ENCODE measurements at places on chromosomes 2 and 18.

- no peak for DNase-seq
Observed at GRCh38 chr2:181911830-181912229, 20.3 kb downstream of the ITPRID2 start.

- no peak for DNase-seq
Observed at GRCh38 chr2:47087051-47087450, 68.1 kb downstream of the STPG4 start.

GRCh38 chr2:175922160-175922559, 79.9 kb downstream of the LNPK start:
- DNase-seq: no peak

- DNase-seq: no peak
Observed at GRCh38 chr2:99777656-99778290, 288.0 kb upstream of the REV1 start.

DNA sequence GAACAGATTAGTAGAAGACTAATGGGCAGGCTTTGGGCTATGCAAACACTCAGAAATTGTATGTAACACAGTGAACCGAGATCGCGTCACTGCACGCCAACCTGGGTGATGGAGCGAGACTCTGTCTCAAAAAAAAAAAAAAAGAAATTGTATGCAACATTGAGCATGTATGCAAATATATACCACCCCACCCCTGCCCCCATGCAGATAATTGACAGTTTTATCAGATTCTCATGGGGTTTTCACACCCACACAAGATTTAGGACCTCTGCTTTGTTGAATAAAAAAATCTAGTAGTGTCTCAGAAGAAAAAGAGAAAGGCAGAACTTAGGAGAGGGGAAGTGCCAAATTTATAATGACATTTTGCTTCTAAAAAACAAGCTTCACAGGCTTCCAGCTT, 131.6 kb upstream of the FN1 start:
- no peak for DNase-seq

DNA sequence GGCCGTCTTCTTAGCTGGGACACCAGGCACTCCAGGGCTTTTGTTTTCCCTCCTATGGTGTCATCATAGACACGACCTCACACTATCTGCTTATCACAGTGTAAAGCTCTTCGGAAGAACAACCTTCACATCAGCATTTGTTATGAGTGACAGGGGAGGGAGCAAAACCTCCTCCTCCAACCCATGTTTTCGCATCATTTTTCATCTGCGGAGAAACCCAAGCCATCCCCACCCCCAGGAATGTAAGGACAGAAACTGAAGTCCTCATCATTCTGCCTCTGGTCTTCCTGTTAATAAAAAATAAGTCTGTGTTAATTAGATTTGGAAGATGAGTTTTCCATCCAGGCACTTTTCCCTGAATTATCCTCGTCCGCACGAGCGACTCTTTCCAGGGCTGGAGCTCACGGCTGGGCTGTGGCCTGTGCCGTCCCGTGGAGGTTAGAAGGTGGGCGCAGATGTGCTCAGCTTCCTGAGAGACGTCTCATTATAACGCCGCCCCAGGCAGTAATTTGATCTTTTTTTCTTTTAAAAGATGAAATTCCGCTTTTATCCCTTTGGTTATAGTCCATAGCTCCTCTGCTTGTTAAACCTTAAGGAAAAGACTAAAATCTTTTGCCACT, 101.6 kb upstream of the TMEM18 start:
- no peak for DNase-seq

- no peak for DNase-seq
Observed at GRCh38 chr2:219035942-219036341, 5.4 kb downstream of the CFAP65 start.

DNA sequence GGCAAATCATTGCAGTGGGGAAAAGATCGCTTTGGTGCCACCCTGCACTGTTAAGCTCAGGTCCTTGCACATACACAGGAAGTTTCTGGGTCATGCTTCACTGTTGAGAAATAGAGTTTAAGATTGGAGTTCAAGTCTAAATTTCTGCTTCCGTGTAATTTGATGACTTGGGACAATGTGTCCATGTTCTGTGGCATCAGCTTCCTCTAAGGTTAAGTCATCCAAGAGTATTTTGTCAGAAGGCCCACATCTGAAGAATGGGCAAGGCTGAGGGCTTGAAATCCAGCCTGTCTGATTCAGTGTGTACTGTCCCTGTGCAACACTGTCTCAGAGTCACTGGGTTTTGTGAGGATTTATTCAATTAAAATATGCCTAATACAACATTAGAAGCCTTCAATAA, 880.7 kb downstream of the SUCLG1 start:
- DNase-seq: no peak

GRCh38 chr2:144208924-144209323, 311.0 kb downstream of the ZEB2 start:
- no peak for DNase-seq

DNA sequence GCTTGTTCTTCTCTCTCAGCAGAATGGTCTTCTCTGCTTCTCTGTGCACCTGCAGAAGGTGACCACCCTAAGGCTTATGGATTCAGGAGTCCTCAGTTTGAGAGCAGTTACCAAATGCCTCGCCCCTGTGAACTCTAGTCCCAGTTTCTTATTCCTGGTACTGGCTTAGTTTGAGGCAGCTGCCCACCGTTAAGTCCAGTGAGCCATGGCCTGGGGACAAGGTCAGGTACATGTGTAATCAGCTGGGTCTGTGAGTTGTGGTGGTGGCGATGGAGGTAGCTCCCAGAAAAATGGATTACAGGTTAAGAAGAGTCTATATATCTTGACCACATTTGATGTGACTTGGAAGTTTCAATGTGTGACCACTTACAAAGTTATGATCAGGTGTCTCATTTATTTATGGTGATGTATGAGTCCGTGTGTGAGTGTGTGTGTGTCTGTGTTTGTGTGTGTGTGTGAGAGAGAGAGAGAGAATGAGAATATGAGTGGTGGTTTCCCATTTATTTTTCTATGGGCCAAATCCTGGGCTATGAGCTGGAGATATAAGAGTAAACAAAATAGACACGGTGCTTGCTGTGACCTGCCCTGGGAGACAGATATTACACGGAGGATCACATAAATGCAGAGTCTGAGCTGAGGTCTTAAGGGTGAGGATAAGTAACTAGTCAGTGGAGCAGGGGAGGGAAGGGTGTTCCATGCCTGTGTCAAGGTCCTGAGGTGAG, 13.0 kb upstream of the IL1RN start:
- no peak for DNase-seq

- DNase-seq: no peak
Observed at GRCh38 chr2:85143463-85144082, 10.4 kb downstream of the TCF7L1 start.

Measured in stimulated activated effector memory CD8-positive, alpha-beta T cell treated with anti-CD3 and anti-CD28 coated beads, Interleukin-12 subunit alpha, Interleukin-12 subunit beta, amount 100 ng/mL, for 72 hours (primary cell).